ENCODE measurements at places on chromosomes 1 and 21.
A peak's percentile ranks its signal among the peaks of the same experiment; 100 is the strongest.

DNA sequence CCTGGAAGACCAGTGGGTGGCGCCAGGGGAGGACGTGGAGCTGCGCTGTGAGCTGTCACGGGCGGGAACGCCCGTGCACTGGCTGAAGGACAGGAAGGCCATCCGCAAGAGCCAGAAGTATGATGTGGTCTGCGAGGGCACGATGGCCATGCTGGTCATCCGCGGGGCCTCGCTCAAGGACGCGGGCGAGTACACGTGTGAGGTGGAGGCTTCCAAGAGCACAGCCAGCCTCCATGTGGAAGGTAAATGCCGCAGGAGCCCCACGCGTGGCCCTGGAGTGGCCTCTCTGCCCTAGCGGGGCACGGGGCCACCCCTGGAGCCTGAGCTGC lies 75.2 kb downstream of the OBSCN start:
- no peak for DNase-seq

DNA sequence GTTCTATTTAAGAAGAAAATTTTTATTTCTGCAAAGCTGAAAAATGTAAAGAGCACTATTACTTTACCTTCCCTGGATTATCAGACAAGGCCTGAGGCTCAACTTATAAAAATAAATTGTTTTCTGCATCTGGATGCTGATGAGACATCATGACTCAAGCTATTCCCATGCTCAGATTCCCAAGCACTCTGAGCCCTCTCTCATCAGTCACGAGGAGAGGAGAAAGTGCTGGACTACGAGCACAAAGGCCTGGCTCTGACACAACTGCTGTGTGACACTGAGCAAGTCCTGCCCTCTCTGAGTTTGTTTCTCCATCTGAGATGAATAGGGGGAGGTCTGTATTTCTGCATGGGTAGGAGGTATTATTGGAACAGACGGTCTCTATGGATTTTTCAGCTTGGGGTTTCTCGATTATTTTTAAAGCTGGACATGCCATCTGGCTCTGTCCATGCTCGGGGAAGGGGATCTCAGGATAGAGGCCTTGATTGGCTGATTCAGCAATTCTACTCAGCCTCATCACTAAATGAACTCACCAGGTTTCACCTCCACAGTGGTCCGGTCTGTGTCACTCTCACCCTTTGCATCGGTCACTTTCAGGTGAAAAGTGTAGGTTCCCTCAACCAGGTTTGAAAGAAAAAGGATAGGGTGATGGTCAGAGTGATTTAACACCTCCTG lies 107.7 kb downstream of the KIAA0319L start:
- peak; percentile 79 for DNase-seq

DNA sequence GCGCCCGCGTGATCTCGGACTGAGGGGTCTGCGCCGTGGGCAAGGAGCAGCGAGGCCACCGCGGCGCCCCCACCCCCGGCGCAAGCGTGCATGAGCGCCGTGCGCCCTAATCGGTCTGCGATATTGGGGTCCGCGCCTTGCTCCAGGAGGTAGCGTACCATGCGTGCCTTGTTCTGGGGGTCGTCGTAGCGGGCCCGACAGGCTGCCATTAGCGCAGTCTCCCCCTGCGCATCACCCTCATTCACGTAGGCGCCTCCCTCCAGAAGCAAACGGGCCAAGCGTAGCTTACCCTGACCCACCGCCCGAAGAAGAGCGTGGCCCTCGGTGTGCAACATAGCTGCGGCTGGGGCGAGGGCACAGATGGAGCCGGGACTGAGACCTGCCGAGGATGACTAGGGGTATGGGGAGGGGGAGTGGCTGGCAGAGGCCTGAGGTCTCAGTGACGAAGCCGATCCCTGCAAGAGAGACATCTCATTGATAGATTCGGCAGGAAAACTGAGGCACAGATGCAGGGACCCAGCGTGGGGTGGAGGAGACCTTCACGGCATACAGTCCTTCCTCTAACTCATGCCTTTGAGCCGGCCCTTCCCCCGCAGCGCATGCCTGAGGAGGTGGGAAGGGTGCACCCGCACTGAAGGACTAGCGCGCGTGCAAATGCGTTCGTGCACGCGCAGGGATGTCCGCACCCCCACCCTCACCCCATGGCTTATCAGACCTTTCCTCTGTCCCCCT lies 2.8 kb downstream of the ANKRD34A start:
- peak; percentile 56 for DNase-seq

GRCh38 chr1:94805912-94806311 lies 14.2 kb upstream of the SLC44A3 start:
- peak; percentile 53 for DNase-seq

DNA sequence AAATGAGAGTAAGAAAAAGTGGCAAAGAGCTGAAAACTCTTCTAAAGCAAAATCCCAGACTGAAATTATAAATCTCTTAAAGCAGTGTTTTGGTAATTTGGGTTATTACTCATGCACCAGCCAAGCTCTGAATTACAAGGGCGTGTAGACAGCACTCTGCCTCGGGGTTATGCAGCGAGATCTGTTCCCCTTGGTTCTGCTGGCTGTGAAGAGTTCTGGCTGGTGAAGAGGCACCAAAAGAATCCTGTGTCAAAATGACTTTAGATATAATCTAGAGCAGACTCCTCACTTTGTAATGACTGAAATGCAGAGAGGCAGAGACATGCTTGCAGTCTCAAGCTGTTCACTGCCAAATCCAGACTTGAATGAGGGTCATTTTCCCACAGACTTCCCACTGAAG lies 461.8 kb upstream of the CXADR start:
- no peak for DNase-seq

All from AG08396 (cell line).